ENCODE measurements at places on chromosomes 4 and X.
A peak's percentile ranks its signal among the peaks of the same experiment; 100 is the strongest.

DNA sequence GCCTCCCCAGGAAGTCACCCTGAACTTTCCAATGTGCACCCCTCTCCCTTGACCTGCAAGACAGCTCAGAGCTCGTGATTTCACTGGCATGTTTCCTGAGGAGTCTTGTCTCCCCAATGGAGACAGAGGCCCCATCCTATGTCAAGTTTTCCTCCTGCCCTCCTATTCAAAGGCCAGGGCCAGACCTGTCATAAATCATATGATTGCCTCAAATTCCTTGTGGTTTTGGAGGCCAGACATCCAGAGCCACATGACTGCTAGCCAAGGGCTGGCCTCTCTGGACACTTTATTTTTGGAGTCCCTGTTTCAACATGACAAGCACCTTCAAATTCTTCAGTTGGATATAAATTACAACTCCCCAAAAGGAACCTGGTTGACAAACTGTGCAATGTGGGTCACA is 76.0 kb upstream of the TFDP3 start:
- no peak for DNase-seq

DNA sequence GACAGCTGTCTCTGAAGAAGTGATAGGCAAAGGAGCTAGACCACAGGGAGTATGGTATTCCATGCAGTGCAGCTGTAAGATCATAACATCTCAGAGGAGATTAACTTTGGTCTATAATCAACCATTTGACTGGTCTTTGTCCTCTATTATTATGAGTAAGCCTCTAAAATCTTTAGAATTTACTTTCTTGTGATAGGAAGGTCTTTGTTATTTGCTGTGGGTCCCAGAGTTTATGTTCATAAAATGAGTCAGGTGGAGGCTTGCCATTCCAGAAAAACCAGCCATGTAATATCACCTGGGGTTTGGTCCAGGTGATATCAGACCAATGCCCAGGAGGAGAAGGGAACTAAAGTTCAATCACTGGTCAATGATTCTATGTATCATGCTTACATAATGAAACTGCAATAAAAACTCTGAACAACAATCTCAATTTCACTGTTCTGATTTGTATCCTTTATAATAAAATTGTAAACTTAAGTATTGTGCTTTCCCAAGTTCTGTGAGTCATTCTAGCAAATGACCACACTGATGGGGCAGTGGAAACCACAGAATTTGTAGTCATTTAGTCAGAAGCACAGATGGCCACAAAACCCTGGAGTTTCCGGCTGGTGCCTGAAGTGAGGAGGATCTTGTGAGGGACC is 239.6 kb upstream of the TRAM1L1 start:
- DNase-seq = no peak

GRCh38 chr4:76012388-76012801 is 5.1 kb upstream of the CXCL9 start:
- DNase-seq = no peak

- no peak for DNase-seq
Observed at GRCh38 chr4:16544251-16544721, 318.0 kb upstream of the TAPT1 start.

- DNase-seq = no peak
Observed at GRCh38 chrX:155819966-155820491, 61.1 kb upstream of the VAMP7 start.

DNA sequence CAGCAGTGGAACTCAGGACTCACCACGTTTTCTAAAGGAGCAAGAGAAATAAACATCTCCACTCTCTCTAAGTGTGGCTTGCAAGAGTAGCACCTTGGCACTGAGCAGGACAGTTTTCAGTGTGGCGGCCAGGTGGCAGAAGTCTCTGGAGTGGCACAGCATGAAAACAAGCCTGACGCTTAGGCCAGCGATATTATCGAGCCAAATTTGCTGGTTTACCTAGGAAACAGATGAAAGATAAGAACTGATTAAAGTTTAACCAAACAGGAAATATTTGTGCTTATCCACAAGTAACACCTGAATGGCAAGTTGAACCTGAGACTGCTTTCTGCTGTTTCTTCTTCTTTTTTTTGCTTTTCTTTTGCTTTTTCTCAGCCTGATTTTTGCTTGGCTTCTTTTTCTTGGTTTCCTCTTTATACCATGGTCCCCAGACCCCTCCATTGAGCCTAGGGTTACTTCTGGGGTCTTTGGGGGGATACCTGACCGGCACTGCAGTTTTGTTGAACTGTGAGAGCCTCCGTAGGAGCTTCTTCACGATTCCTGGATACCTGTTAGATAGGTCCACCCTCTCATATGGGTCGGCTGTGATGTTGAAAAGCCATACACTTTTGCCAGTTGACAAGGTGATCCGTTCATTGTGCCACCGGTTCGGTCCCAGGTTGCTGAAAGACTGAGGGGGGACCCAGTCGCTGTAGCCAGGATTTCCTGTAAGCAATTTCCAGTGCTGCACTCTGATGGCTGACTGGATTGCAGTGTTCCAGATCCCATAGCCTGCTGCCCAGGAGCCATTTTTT is 77.3 kb downstream of the ARSJ start:
- no peak for DNase-seq

DNA sequence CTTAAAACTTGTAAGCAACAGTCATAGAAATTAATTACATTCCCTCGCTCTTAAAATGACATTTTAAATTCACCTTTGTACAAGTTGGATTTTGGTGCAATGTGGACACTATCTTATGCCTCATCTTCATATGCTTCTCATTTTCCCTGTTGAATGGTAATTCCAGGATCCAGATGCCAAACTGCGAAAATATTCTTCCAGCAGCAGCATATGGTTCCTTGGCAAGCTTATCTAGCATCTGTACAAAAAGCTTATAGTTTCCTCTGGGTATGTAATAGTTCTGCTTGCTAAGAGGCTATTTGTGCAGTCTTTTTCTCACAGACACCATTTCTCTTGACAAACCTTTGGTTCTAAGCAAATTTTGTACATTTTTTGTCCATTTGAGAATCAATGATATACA is 2079.7 kb upstream of the AGA start:
- no peak for DNase-seq

GRCh38 chr4:15182600-15183220 is 180.4 kb downstream of the CPEB2 start:
- DNase-seq = no peak

DNA sequence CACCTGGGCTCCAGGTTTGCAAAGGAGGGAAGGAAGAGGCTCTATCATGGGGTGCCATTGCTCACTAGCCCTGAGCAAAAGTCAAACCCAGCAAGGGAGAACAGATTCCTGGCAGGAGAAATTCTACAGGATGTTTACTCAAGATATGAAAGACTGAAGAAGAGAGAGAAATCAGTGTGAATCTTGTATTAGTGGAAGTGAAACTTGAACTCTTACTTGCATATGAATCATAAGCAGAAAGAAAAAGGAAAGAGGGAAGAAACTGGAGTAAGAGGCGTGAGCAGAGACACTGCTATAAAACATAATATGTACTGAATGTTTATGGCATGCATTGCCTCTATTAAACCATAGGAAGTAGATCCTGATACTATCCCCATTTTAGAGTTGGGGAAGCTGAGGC is 60.9 kb downstream of the C4orf46 start:
- DNase-seq = no peak

DNA sequence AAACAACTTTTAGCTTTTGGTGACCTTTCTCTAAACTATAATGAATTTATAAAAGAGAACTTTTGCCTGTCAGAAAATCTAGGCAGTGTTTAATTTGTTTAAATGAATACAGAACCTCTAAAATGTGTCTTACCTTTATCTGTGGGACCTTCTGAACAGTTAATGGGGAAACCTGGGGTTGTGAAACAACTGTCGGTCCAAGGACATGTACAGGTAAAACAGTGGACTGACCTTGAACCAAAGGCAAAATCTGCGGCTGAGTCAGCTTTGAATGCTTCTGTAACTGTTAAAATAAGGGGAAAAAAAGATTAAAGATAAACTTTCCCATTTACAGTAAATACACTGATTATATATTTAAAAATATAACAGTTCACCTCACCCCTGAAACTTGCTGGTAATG is 65.1 kb downstream of the WNK3 start:
- no peak for DNase-seq

DNA sequence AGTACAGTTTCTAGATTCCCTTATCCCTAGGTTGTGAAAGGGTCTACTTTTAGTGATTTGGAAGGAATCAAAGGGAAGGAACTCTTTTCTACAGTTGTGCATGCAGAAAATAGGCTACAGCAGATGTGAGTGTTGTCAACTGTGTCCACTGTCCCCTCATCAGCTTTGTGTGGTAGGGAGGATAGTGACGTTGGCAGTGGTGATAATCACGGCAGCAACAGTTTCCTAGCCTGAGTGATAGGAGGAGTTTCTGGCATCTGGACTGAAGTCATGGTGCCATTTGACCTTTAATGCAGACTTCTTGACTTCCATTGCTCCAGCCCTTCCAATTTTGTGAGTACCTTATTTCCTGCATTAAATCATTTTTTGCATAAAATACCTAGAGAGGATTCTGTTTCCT is 39.3 kb downstream of the SRPX start:
- no peak for DNase-seq

- DNase-seq = peak; percentile 31
Observed at GRCh38 chr4:1011022-1011665, at the start of gene FGFRL1. Gene FGFRL1, plus strand, starts transcription at chr4:1011626. Its CDS starts 860 bp downstream, at chr4:1012486.

DNA sequence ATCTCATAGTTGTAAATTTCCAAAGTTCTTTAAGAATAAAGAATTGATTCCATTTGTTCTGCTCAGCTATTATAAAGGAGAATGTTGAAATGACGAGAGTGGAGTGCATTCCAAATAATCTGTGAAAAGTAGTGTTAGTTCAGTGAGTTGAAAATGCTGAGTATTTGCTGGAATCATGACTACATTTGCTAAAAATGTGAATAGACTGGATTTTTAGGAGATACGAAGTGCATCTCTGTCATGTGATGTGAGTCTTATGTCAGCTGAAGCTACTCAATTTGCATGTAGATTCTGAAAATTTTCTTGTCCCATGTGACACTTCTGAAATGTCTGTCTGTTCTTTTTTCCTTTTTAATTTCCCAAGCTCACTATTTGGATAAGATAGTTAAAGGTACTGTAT is 206.0 kb downstream of the DCTD start:
- DNase-seq = no peak

Data from amygdala (tissue), 56 donors.